Ovary (tissue), 10 donors: ENCODE measurements at places on chromosomes 1 and 21. TPM values are rescaled to one million over a fixed set of nuclear protein-coding genes. Genes with fewer than 3 reads are reported as not detected.
A peak's percentile ranks its signal among the peaks of the same experiment; 100 is the strongest.

GRCh38 chr1:198577444-198577843 is 37.0 kb upstream of the ATP6V1G3 start:
- no peak for DNase-seq

- DNase-seq, result peak; percentile 71
These were observed 91.5 kb downstream of the IER5 start for GRCh38 chr1:181179987-181180365.

The KIF21B gene
- 1.9 TPM for total RNA-seq

DNA sequence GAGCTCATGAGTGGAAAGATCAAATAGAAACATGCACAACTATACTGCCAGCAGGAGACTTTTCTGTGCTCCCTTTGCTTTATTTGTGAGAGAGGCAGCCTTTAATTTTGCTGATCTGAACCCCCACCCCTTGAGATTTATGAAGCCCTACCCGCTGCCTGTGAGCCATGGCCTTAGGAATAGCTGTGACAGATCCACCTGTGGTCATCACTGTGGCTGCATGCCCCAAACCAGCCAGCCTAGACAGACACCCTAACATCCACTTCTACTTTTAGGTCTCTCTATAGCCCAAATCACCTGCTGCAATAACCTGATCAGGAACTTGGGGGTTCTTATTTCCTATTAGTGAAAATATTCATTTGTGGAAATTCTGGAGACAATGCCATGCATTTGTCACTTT is 196.2 kb downstream of the C1orf94 start:
- no peak for DNase-seq

The TSPEAR gene
- 0.27 TPM for total RNA-seq

DNA sequence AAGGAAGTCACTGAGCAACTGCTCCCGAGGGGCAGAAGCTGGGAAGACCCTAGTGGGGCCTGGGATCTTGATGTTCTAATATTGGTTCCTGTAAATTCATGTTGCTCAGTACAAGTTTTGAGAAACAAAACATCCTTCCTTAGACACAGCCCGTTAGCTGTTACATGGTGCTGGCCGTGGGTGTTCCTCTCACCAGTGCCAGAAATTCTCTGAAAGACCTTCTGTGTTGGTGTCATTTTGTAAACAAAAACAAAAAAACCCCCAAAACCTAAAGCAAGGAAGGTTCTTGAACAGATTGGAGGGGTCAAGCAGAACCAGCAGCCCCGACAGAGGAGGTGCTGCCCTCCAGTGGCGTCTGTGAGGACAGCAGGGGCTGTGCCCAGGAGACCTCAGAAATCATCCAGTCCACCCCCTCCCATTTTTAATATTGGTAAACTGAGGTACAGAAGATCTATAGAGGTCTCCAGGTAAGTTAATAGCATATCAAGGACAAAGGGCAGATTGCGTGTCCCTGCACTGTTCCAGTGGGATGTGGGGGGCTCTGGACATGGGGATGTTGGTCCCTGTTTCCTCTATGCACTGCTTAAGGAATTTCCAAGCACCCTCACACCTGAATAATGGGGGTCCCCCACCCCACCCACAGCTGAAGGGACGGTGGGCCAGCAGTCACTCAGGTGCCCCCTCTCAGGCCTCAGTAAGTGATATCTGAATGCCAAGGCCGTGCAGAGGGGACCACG is 38.2 kb downstream of the SLC2A7 start:
- peak; percentile 73 for DNase-seq

DNA sequence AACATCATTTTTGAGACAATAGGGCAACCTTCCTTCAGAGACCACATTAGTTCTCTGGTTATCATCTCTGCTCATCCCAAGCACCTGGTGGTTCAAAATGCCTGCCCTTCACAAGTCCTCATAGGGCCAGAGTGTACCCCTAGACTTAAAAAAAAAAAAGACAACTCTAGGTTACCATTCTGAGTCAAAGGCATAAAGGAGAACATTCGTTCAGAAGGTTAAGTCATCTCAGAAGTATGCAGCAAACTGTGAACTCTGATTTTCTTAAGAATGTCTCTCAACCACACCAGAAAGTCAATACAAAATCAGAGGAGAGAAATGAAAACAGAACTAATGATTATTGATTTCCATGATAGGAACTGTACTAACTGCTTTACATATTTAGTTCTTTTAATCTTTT is 9.2 kb upstream of the BEND5 start:
- DNase-seq, result no peak

- no peak for DNase-seq
These were observed 9.8 kb downstream of the ABCA4 start for GRCh38 chr1:94110946-94111740.

GRCh38 chr1:115258302-115258866 is 79.7 kb downstream of the NGF start:
- DNase-seq, result no peak

- no peak for DNase-seq
These were observed 59.6 kb downstream of the BEND5 start for GRCh38 chr1:48717082-48717481.

DNA sequence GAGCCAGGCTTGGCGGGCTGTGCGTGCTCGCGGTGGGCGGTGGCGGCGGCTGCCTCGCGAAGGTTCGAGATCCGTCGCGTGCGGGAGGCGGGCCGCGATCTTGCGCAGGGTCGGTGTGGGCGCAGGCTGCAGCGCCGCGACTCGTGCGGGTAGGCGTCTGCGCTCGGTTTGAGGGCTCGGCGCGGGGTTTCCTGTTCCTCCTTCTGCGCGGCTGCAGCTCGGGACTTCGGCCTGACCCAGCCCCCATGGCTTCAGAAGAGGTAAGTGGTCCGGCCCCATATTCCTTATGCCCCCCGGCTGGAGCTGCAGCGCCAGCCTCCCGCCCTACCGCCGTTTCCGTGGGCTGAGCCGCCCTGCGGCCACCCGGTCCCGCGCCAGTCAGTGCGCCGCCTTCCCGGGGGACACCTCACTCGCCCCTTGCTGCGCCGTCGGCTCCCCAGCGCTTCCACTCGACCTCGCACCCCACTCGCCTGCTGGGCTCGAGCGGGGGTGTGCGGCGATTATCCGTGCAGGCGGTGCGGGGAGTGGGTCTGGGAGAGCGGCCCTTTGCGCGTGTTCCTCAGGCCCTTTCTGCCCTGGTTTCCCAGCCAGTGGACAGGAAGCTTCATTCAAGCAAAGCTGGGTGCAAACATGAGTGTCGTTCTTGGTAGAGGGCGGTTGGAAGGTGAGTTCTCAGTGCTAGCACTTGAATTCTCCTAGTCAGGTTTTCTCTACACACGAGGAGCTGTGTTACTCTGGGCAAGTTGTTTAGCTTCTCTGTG is at the start of gene CACYBP:
Gene CACYBP (plus strand): TSS at position 12 of the 761 bp plus-strand sequence. CDS start 234 bp downstream, at position 246.
- DNase-seq, result no peak

DNA sequence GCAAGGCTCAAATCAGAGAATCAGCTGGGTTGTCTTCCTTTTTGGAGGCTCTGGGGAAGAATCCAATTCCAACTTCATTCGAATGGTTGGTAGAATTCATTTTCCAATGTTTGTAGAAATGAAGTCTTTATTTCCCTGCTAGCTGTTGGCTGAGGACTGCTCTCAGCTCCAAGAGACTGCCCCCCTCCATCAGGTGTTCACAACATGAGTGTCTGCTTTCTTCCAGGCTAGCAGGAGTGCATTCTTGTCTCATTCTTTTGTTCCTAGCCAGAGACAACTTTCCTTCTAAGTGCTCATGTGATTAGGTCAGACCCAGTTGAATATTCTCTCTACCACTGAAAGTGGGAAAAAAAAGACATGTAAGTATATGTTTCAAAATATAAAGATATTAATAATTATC is 95.2 kb downstream of the HLX start:
- no peak for DNase-seq

The EFNA3 gene
- 1.7 TPM for total RNA-seq

DNA sequence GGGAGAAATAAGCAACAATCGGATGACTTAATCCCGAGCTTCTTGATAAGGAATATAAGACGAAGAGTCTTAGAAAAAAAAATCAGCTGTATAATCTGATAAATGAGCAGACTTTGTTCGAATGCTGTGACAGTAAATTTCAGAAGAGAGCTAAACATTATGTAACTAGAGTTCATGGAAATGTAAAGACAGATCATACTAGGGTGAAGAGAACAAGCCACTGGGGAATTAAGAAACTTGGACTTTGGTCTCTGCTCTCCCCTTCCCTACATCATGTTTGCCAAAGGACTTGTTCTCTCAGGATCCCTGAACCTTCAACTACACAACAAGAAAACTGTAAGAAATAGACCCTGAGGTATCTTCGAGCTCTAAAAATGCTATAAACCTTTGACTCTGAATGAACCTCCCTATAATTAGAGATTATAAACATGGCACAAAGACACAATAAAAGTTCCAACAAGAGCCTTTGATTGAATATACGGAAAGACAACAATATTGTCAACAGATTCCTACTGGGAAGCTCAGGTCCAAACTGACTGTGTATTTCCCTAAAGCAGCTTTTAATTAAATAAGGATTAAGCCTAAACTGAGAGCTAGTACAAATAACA is 27.5 kb downstream of the FRRS1 start:
- DNase-seq, result no peak

- DNase-seq, result no peak
These were observed 176.3 kb upstream of the VAMP3 start for GRCh38 chr1:7594714-7595295.

The NBPF10 gene
- total RNA-seq, result 3.7 TPM

The RHBG gene
- 14.5 TPM for total RNA-seq

GRCh38 chr21:15333136-15333710 is 268.4 kb upstream of the NRIP1 start:
- no peak for DNase-seq

- DNase-seq, result no peak
These were observed 24.3 kb downstream of the CAMK1G start for GRCh38 chr1:209607795-209608178.

DNA sequence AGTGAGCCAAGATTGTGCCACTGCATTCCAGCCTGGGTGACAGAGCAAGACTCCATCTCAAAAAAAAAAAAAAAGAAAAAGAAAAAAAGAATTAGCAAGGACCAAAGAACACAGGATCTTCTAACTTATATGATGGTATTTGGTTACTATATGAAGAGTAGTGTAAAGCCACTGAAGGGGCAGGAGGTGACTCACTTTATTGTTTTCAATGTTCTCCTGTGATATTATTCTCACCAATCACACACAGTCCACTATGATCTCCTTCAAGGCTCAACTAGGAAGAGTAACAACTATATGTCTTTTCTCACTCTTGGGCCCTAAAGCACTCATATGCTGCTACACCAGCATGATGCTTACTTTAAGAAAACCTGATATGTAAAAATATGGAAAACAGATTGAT is 26.7 kb downstream of the RC3H1 start:
- DNase-seq, result no peak

- DNase-seq, result no peak
These were observed 19.5 kb downstream of the XKR8 start for GRCh38 chr1:27979151-27979858.

DNA sequence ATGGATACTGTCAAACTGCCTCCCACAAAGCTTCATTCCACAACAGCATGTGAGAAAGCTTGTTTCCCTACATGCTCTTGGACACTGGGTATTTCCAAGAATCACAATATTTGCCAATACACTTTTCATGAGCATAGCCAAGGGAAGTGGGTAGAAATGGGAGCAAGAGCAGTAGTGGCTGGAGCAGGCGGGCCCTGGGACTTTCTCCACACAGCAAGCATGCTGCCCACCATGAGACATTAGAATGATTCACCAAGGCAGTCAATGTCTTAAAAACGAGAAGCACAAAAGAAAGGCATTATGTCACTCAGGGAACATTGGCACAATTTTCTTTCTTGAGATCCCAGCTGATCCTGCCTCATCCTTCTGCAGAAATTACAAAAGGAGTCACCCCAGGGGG is 371.6 kb upstream of the RUNX1 start:
- no peak for DNase-seq

GRCh38 chr1:87299661-87300060 is 29.0 kb upstream of the LMO4 start:
- no peak for DNase-seq

GRCh38 chr21:30714946-30715345 is 3.6 kb downstream of the KRTAP21-3 start:
- no peak for DNase-seq

GRCh38 chr1:198161718-198162090 is 4.9 kb downstream of the NEK7 start:
- DNase-seq, result no peak

The NUCKS1 gene
- total RNA-seq, result 275 TPM

GRCh38 chr21:32520875-32521735 is 64.2 kb downstream of the TCP10L start:
- DNase-seq, result peak; percentile 91

The PADI3 gene
- not detected for total RNA-seq

The PADI1 gene
- total RNA-seq, result not detected

DNA sequence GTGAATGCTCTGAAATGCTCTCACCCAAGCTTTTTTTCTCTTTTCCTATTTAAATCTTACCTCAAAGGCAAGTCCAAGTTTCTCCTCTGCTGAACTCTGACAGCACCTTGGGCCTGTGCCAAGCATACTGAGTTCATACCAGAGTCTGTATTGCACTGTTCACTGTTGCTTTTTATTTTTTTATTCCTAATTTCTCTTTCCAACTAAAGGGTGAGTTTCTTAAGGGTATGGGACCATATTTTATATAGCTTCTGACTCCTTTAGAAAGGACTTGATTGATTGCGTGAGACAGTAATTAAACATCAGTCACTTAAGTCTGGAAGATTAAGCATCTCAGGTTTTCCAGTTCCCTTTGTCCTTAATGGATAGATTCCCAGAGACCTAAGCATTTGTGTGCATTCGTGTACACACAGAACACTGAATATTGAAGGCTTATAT is 69.9 kb downstream of the CACHD1 start:
- peak; percentile 80 for DNase-seq

GRCh38 chr1:228035844-228036243 is 29.0 kb downstream of the WNT3A start:
- peak; percentile 9 for DNase-seq

DNA sequence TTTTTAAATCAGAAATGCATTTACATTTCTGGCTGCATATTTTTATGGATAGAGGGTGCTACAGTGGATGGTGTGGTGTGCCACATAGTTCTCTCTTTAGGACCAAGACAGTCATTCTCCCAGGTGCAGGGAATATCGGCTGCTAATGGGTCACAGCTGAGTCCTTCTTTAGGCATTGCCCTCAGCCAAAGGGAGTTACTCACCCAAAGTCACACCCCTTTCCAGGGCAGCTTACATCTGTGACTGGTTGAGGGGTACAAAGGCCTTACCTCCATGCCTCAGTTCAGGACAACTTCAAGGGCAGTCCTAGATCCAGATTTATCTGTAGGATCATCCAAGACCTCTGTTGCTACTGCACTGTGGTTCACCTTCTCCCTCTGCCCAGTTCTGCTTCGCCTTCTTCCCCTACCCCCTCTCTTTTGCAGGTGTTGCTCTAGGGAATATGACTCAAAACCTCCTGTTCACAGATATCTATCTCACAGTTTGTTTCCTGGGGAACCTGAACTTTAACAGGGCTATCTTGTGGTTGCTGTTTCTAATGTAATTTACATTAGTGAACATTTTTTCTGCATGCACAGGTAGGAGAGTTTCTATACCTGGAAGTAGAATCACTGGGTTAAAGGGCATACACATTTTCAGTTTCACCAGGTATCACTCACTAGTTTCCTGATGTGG is 413.9 kb downstream of the RPS6KC1 start:
- no peak for DNase-seq

- no peak for DNase-seq
These were observed 4.8 kb downstream of the ZNF672 start for GRCh38 chr1:248842781-248843331.
